ENCODE measurements at places on chromosomes 12 and 14. TPM values are rescaled to one million over a fixed set of nuclear protein-coding genes. Genes with fewer than 3 reads are reported as not detected.

- no peak overlapping the region for H3K4me3 ChIP-seq
- no peak for DNase-seq
- no peak overlapping the region for H3K27ac ChIP-seq
- H3K36me3 ChIP-seq, result no peaks in the 10 kb centered on the region
- peaks cover 4% of the 10 kb centered on the region for H3K4me1 ChIP-seq
- peaks cover 15% of the 10 kb centered on the region for H3K27me3 ChIP-seq
Observed at GRCh38 chr12:102685172-102685571, 204.8 kb upstream of the IGF1 start.

- no peak overlapping the region for H3K4me3 ChIP-seq
- peak overlapping the region; percentile 27 for H3K27ac ChIP-seq
- DNase-seq, result no peak
- peaks cover 21% of the 10 kb centered on the region for H3K36me3 ChIP-seq
Observed at GRCh38 chr14:67650151-67650550, 24.3 kb downstream of the VTI1B start.

The SLC8A3 gene
- 0.43 TPM for total RNA-seq

The DUSP6 gene
- total RNA-seq, result 80.1 TPM

DNA sequence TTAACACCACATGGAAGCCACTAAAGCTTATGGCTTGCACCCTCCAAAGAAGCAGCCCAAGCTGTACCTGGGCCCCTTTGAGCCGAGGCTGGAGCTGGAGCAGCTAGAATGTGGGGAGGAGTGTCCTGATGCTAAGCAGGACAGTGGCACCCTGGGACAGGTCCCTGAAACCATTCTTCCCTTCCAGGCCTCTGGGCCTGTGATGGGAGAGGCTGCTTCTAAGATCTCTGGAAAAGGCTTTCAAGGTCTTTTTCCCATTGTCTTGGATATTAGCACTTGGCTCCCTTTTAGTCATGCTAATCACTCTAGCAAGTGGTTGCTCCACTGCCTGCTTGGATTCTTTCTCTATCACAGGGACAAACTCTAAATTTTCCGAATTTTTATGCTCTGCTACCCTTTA is 40.9 kb downstream of the OSBPL8 start:
- H3K27me3 ChIP-seq, result no peaks in the 10 kb centered on the region
- H3K4me3 ChIP-seq, result no peak overlapping the region
- no peaks in the 10 kb centered on the region for H3K4me1 ChIP-seq
- peaks cover 27% of the 10 kb centered on the region for H3K36me3 ChIP-seq

The ZC3H14 gene
- 116 TPM for total RNA-seq

All from progenitor cell of endocrine pancreas (in vitro differentiated cells).